ENCODE measurements at places on chromosomes 6 and 20.

- DNase-seq = no peak
These were observed 30.4 kb upstream of the SPDEF start for GRCh38 chr6:34586327-34587040.

GRCh38 chr6:168232989-168233874 is 86.3 kb downstream of the DACT2 start:
- no peak for DNase-seq

GRCh38 chr20:10430000-10430466 is 4.0 kb downstream of the MKKS start:
- no peak for DNase-seq

GRCh38 chr20:24628985-24629384 is 159.6 kb downstream of the SYNDIG1 start:
- DNase-seq = no peak

GRCh38 chr6:137871831-137872454 is 4.9 kb downstream of the TNFAIP3 start:
- DNase-seq = no peak

- DNase-seq = no peak
These were observed 78.8 kb upstream of the ZNFX1 start for GRCh38 chr20:49356676-49357075.

Data from DMS 273 treated with DMSO at 0.1 percent for 48 hours (cell line).